ENCODE measurements at places on chromosomes 2 and 18.

- ATAC-seq: peak; percentile 57
These were observed 25.9 kb downstream of the CD8A start for GRCh38 chr2:86764661-86765309.

DNA sequence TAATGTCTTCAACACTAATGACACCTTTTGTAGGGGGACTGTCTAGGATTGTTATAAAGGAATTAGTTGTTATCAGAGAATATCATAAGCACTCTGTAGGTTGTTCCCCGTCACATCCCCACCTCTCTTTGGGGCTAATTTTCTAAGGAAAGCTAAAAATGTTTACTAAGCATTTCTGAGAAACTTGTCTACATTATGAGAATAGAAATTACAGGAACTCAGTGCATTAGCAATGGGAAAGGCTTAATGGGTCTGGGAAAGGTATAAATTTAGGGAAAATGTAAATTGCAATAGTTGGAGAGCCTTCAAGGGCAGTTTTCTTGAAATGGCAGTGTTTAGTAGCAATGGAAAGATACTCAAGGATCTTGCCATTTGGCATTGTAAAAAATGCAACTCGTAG, 257.2 kb upstream of the NRP2 start:
- ATAC-seq: no peak

DNA sequence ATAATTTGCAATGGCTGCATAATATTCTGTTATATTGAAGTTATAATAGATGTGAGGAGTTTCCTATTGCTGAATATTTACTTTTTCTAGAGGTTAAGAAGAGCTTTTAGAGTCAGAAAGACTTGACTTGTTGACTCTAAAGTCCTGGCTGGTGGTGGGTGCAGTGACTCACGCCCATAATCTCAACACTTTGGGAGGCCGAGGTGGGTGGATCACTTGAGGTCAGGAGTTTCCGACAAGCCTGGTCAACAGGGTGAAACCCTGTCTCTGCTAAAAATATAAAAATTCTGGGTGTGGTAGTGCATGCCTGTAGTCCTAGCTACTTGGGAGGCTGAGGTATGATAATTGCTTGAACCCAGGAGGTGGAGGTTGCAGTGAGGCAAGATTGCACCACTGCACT, 33.9 kb upstream of the ATIC start:
- ATAC-seq: no peak

GRCh38 chr18:12336171-12336613, 28.2 kb downstream of the TUBB6 start:
- ATAC-seq: peak; percentile 81

- no peak for ATAC-seq
These were observed 151.7 kb upstream of the ASB18 start for GRCh38 chr2:236415684-236416444.

GRCh38 chr2:154855138-154855537, 156.6 kb downstream of the KCNJ3 start:
- no peak for ATAC-seq

DNA sequence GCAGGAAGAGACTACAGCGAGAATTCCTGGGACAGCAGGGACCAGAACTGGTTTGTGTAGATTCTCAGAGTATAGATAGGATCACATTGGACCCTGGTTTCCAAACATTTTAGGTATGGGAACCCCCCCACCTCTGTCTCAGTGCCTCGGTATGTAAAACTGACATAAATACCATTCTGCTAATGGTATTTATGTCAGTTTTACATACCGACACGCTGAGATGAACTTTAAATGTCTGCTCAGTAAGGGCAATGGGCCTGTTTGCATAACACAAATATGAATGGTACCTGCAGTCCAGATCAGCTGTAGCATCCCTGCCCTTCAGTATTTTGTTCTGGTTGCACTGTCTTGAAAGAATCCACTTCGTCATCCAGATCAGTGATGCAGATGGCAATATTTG, 73.2 kb downstream of the WDSUB1 start:
- no peak for ATAC-seq

GRCh38 chr2:40737180-40737579, 285.3 kb upstream of the SLC8A1 start:
- ATAC-seq: no peak

DNA sequence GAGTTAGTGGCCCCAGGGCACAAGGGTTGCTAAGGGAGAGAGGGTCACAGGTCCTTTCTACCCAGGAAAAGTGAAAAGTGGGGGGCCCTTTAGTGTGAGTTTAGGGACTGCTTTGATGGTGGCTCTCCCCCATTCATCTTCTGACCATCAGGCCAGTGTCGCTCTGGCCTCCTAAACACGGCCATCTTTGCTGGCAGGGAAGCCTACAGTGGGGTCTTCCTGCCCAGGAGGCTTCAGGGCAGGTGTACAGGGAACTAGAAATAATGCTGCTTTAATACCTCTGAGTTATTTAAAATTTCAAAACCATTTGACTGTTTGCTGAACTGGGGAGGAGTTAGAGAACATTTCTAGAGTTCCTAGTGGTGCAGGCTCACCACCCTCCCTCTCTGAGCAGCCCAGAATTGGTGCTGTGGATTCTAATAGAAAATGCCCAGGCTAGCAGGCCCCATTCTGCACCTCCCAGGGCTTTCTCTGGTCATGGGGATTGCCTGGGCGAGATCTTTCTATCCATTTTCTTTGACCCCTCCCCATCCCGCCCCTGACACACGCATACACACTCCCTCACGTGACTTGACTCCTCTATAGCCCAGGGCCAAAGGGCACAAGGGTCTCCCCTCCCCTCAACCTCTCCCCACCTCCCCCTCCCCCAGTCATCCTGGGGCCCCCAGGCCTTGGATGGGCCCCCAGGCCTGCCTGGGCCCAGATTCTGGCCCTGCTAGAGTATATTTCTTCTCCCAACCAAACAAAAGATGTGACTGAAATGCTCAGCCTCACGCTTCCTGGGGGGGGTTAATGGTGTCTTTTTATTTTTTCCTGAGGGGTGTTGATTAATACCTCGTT, 3.1 kb downstream of the PKDCC start:
- ATAC-seq: no peak

- ATAC-seq: no peak
These were observed 173.8 kb upstream of the BCL2L11 start for GRCh38 chr2:110946902-110947301.

DNA sequence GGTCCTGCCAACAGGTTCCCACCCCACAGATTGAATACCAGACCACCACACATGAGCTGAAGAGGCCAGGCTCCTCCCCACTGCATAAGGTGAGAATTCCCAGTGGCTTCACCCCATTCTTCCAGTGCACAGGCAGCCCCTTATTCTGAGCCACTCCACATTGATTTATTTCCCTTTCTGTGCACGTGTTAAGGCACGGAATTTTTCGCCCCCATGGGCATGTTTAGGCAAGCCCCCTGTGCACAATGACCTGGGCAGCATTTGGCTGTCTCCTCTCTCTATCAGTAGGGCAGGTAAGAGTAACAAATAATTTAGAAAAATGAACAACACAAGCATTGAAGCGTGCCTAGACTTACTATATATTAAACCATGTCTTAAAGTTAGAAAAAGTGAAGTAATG, 15.2 kb upstream of the CHAC2 start:
- ATAC-seq: no peak

GRCh38 chr2:20203072-20203471, 21.9 kb downstream of the SDC1 start:
- ATAC-seq: no peak

DNA sequence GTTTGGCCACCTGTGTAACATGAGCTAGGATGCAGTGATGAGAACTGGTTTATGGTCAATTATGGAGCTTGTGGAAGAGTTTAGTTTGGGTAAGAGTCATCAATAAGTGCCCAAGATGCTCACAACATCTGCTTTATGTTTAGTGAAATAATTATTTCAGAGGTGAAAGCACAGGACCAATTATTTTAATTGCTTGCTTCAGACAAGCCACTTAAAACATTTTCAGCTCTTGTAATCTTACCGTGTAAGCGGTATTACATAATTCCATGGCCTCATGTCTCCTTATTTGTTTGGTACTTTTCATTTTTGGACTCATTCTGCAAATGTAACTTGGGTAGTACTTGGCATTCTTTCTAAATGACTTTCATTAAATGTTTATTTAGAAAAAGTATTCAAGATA, 5.4 kb downstream of the B3GNT2 start:
- ATAC-seq: no peak

- ATAC-seq: peak; percentile 58
These were observed 45.3 kb downstream of the EDAR start for GRCh38 chr2:108943751-108944150.

DNA sequence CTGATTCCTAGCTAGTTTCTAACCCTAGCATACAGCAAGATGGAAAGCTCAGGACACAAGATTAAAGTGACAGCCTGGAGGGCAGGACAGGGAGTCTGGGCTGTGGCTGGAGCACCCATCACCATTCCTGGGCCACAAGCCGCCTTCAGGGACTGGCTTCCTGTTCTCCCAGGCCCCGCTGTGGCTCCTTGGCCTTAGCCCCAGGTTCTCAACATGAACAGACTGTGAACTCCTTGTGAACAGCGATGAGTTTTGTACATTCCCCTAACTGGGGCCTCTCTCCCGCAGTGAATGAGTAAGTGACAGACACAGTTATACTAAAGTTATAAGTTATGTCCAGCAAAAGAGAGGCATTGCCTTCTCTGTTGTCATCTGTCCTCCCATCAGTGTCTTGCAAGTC, 35.9 kb upstream of the SLC14A1 start:
- no peak for ATAC-seq

- ATAC-seq: peak; percentile 4
These were observed 49.2 kb downstream of the PKDCC start for GRCh38 chr2:42096869-42097591.

DNA sequence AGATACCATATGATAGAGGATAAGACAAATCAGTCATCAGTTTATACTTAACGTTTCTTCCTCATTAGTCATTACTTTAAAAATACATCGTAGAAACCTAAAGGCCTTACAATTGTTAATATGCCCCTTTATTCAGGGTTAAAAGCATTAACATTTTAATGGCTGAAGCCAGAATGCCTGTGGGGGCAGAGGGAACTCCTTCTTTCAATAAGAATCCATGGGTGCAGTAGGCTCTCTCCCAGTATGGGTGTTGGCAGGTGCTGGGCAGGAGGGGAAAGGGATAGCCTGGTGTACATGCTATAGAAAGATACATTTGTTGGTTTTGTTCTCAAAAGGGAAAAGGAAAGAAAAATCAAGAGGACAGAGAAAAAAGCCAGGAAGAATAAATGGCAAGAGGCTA, 1035.7 kb upstream of the POU3F3 start:
- ATAC-seq: no peak
